Heart right ventricle (tissue), 16 donors: ENCODE measurements at places on chromosomes 16 and 17. TPM values are rescaled to one million over a fixed set of nuclear protein-coding genes. Genes with fewer than 3 reads are reported as not detected.

GRCh38 chr17:17751489-17752088, 70.3 kb downstream of the RAI1 start:
- DNase-seq: no peak

DNA sequence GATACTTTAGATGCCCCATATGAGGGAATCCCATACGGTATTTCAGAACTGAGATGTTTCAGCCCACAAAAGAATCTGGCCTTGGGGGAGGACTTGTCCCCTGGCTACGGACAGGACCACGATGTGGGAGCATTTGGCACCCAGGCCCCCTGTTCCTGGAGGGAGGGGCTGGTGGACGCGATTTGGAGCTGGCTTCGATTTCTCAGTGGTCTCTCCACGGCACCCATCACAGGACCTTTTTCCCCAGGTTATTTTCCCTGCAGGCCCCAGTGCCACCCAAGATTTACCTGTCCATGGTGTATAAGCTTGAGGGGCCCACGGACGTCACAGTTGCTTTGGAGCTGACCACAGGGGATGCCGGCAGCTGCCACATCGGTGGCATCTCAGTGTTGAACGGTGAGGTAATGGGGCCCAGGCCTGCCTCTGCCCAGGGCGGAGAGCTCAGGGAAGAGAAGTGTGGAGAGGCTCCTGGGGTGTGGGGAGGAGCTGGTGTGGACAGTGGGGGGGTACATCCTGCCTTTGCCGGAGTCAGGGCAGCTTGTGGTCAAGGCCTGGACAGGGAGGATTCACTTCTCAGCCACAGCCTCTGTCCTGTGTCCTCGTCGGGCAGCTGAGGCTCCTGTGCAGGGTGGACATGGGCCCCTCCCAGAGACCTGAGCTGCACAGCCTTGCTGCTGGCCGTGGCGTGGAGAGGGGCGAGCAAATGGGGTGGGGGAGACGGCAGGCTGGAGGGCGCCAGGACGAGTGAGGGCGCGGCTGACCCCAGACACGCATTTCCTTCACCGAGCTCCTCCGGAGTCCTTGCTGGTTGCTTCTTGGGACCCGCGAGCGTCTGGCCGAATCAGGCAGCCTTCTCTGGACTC, 9.9 kb downstream of the ENGASE start:
- peak; percentile 5 for DNase-seq

DNA sequence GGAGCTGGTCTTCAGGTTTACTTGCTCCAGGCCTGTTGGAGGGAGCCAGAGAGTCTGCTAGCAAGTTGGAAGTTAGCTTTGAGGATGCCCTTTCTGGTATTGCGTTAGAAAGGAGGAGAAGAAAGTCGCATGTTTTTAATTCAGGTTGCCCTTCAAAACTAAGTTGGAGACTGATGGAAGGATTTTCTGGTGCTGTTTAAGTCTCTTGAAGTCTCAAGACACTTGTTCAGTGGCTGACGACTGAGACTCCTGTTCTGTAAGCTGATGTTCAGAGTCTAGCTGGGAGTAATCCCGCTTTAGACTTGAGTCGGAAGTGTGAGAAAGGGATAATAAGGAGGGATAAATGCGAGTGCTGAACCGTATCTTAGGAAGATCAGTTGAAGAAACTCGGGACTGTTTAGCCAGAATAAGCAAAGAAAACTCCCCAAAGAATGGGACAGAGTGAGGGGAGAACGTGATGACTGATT, 740 bp downstream of the AATF start:
- DNase-seq: no peak

DNA sequence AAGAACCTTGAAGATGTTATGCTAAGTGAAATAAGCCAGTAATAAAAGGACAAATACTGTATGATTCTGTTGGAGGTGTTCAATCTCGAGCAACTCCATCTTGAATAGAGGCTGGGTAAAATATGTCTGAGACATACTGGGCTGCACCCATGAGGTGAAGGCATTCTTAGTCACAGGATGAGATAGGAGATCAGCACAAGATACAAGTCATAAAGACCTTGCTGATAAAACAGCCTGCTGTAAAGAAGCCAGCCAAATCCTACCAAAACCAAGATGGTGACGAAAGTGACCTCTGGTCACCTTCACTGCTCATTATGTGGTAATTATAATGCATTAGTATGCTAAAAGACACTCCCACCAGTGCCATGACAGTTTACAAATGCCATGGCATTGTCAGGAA, 98.1 kb downstream of the RGS9 start:
- DNase-seq: no peak

SLC47A1 gene
- total RNA-seq: 12.2 TPM

SLC43A2 gene
- total RNA-seq: 4.1 TPM
